Left hindlimb (tissue), 1 donor: ENCODE measurements at places on chromosomes 5 and 9.

DNA sequence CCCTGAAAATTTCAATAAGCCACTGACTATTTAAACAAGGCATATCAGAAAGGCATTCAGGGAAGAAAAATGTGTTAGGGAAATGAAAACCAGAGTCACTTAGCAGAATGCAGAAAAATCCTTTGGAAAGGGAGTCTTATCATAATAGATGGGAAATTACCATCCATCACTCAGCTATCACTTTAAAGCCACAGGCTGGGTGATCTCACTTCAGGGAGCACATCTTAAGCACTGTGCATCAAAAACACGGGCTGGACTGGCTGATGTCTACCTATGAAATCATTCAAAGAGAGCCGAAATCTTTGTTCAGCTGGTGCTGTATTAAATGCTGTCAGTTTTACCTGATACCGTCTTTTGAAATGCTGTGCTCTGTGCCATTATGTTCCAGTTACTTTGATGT lies 73.5 kb downstream of the C9orf57 start:
- DNase-seq: no peak

DNA sequence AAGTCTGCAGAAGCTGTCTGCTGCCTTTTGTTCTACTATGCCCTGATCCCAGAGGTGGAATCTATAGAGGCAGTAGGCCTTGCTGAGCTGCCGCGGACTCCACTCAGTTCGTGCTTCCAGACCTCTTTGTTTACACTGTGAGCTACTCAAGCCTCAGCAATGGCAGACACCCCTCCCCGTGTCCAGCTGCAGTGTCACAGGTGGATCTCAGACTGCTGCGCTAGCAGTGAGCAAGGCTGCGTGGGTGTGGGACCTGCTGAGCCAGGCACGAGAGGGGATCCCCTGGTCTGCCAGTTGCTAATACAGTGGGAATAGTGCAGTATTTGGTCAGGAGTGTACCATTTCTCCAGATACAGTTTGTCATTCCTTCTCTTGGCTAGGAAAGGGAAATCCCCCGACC lies 99.6 kb downstream of the SLCO4C1 start:
- no peak for DNase-seq

GRCh38 chr9:80954521-80954920 lies 734.8 kb downstream of the TLE1 start:
- no peak for DNase-seq

GRCh38 chr5:15510831-15511230 lies 10.9 kb downstream of the FBXL7 start:
- no peak for DNase-seq

DNA sequence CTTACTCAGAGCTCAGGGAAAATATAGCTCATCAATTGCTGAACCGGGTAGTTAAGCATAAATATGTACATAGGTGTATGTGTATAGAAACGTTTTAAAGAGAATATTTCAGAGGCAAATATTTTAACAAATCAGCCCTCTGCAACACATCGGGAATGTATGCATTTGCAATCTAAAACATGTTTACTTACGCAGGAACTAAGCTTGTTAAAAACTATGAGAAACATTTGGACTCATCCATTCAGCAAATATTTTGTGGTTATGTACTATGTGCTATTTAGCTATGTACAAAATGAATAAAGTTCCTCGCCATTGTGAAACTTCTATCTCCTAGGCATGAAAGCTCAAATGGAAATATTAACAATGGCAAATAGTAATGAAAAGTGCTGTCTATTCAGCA lies 469.9 kb downstream of the ARHGEF28 start:
- DNase-seq: no peak

GRCh38 chr9:11016081-11016480 lies 403.3 kb upstream of the PTPRD start:
- no peak for DNase-seq

- no peak for DNase-seq
Observed at GRCh38 chr9:70406434-70406862, 8.0 kb downstream of the KLF9 start.

DNA sequence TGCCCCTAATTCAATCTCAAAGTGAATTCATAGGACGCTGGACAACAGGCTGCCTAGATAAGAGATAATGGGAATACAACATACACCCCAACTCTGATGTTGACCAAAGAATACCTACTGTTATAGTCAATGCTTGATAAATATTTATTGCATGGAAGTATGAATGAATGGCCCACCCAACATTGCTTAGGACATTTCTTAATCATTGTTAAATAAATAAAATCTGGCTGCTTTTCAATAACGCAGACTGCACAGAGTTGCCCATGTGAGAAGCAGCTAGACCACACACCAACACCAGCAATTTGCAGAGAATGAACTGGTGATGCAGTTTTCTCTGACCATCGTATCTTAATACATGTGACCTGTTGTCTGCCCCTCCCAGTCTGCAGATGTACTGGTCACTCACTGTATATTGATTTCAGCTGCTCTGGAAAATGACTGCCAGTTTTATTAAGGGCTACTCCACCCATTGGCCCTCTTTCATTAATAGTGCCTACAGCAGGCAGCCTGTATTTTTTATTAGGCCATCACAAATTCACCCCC lies 236.2 kb upstream of the WWC1 start:
- DNase-seq: no peak

GRCh38 chr5:88785746-88786565 lies 97.0 kb downstream of the MEF2C start:
- DNase-seq: peak; percentile 58

- DNase-seq: no peak
Observed at GRCh38 chr5:119315516-119315949, 40.3 kb upstream of the TNFAIP8 start.

DNA sequence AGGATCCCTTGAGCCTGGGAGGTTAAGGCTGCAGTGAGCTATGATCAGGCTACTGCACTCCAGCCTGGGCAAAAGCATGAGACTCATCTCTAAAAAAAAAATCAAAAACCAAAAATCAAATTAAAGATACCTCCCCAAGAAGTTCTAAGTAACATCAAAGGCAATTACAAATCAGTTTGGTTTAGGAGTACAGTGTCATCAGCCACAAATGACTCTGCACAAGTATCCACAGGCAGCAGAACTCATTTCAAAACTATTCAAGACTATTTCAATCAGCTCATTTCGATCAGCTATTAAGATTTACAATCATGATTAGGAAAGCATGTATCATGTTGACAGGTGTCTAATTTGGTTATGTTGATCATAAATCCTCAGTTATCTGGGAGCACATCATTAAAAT lies 19.1 kb downstream of the TRMO start:
- no peak for DNase-seq

- no peak for DNase-seq
Observed at GRCh38 chr5:105331558-105331957, 1769.0 kb upstream of the NUDT12 start.

DNA sequence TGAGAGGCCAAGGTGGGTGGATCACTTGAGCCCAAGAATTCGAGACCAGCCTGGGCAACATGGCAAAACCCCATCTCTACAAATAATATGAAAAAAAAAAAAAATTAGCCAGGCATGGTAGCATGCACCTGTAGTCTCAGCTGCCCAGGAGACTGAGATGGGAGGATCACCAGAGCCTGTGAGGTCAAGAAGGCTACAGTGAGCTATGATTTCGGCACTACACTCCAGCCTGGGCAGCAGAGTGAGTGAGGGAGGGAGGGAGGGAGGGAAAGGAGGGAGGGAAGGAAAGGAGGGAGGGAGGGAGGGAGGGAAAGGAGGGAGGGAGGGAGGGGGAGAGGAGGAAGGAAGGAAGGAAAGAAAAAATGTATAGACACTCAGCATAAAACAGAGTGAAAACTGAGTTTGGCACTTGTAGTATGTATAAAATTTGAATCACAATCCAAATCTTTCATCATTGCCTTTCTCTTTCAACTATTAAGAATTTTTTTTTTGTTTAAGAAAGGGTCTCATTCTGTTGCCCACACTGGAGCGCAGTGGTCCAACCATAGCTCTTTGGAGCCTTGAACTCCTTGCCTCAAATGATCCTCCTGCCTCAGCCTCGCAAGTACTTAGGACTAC lies 27.8 kb downstream of the SERINC5 start:
- no peak for DNase-seq

DNA sequence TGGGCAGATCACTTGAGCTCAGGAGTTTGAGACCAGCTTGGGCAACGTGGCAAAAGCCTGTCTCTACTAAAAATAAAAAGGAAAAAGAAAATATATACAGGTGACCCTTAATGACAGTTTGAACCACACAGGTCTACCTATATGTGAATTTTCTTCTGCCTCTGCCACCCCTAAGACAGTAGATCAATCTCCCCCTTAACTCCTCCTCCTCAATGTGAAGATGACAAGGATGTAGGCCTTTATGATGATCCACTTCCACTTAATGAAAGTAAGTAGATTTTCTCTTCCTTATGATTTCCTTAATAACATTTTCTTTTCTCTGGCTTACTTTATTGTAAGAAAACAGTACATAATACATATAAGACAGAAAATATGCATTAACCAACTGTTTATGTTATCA lies 3.4 kb downstream of the AKNA start:
- DNase-seq: no peak

- DNase-seq: peak; percentile 70
Observed at GRCh38 chr5:172106511-172107356, 81.3 kb downstream of the STK10 start.

GRCh38 chr9:133944746-133945135 lies 47.4 kb downstream of the VAV2 start:
- no peak for DNase-seq

DNA sequence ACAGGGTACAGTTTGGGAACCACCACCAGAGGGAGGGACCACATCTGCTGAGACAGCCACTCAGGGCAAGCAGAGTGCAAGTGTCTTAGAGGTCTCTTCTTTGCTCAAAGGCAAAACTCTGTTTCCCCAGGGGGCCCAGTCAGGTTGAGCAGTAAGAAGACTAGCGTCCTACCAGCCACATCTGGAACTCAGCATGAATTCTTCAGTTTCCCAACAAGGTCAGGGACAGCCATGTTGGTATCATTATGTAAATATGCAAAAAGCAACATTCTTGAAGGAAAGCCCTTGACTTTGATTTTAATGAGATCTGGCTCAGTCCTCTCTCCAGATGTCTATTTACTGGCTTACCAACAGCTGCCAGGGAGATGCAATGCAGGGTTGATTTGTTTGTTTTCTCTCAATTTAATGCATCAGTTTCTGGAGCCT lies 46.7 kb downstream of the TGFBI start:
- no peak for DNase-seq

DNA sequence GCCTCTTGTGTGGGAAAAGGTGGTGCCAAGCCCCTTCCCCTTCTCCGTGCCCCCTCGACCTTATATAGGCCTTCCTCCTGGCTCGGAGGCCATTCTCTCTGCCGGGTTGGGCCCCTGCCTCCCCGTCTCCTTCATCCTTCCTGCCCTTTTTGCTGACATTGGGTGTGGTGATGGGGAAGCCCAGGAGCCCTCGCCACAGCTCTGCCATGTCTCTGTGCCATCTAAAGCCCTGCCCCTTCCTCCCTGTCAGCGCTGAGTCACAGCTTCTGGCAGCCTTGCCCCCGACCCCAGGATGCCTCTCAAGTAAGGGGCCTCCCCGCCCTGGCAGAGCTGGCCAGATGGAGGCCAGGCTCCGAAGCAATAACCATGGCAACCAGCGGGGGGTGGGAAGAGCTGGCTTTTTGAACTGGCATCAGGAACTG lies 30.4 kb downstream of the JADE2 start:
- DNase-seq: peak; percentile 71

- DNase-seq: no peak
Observed at GRCh38 chr5:86838083-86838482, 220.3 kb downstream of the COX7C start.

DNA sequence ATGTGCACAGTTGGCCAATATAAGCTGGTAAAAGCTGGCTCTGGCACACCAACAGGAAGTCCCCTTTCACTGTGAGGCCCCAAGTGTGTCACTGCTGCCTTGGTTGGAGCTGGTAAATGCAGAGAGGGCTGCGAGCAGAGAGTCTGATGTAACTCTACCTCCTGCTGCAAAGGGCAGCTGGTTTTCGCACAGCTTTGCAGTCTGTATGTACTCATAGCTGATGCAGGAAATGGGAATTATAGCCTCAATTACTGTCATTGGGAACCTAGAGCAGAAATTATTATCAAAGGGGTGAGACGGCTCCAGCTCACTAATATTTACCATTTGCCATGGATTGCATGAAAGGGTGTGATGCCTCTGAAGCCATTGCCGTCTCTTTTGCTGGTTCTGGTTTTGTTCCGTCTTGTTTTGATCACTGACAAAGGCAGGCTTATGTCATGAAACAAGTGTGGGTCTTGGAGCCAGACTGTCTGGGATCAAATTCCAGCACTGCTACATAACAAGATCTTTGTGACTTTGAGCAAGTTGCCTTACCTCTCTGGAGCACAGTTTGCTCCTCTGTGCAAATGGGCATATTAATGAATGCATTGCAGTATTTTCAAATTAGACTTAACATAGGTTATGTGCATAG lies 124.3 kb upstream of the SLC25A48 start:
- DNase-seq: no peak

- DNase-seq: no peak
Observed at GRCh38 chr9:36037549-36038122, 923 bp downstream of the RECK start.

DNA sequence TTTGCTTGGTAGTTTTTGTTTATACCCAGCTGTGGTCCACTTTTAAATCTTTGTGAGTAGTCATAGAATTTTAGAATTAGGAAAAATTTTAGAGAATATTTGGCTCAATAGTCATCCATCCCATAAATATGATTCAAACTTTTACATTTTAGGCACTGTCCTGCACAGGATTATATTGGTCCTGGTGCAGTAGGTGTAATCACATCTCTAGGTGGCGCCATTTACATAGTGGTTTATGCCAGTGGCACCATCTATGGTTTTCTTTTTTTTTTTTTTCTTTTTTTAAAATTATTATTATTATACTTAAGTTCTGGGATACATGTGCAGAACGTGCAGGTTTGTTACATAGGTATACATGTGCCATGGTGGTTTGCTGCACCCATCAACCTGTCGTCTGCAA lies 260.7 kb upstream of the KCNN2 start:
- no peak for DNase-seq

DNA sequence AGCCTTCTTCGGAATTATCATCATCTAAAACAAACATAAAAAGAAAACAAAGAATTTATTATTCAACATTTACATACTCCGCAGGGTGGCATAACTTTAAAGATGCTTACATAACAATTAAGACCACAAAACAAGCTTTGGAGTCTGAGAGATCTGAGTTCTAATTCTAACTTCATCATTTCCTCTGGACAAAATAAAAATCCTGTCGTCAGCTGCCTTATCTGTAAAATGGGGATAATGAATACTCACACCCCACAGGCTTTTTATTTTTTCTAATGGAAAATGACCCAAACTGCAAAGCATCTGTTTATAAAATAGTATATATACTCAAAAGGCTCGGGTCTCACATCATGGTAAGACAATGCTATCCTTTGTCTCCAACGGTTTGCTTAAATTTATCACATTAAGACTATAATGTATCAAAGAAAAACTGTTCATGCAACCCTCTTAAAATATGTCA lies 4.3 kb downstream of the ARRDC3 start:
- DNase-seq: no peak

DNA sequence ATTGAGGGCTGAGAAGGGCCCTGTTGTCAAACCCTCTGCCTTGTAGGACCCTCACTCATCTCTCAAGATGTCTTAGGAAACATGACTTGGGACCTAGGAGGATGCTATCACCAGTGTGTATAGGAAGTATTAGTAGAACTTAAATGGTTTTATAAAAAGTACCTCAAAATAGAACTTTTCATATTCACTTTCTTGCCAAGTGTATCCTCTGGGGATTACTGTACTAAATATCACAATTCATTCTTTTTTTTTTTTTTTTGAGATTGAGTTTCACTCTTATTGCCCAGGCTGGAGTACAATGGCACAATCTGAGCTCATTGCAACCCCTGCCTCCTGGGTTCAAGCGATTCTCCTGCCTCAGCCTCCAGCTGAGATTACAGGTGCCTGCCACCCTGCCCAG lies 56.2 kb downstream of the ARHGEF28 start:
- DNase-seq: no peak
